Hematopoietic multipotent progenitor cell treated with erythropoietin and hydrocortisone succinate and interleukin-3 and kit ligand, for 6 days (in vitro differentiated cells): ENCODE measurements at places on chromosomes 5 and 9.

DNA sequence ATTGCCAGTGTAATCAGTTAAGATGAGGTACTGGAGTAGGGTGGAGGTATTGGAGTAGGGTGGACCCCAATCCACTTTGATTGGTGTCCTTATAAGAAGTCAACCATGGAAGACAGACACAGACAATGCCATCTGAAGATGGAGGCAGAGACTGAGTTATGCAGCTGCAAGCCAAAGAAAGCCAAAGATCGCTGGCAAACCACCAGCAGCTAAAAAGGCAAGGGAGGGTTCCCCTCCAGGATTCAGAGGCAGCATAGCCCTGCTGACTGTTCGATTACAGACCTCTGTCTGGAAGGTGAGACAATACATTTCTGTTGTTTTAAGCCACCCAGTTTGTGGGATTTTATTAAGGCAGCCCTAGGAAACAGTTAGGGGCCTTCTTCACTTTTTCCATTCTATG is 30.5 kb upstream of the CKMT2 start:
- DNase-seq = no peak

- DNase-seq = no peak
Observed at GRCh38 chr5:88254320-88254719, 14.3 kb downstream of the TMEM161B start.

- no peak for DNase-seq
Observed at GRCh38 chr9:135492886-135493669, 7.4 kb upstream of the MRPS2 start.

DNA sequence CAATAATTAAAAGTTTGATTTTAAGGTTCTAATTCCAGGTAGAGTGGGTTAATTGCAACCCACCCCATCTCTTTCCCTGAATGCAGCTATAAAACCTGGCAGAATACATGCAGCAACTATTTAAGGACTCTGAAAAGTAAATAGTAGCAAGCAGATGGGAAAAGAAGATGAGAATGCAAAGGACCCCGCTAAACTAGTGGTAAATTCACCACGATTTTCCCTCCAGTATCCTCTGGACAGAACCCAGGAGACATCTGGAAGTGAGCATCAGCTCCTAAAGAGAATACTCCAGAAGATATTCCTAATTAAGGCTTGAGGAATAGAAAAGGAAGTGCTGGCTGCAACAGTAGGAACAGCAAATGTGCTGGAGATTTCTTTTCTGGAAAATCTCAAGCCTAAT is 170.9 kb downstream of the FRMD3 start:
- no peak for DNase-seq

DNA sequence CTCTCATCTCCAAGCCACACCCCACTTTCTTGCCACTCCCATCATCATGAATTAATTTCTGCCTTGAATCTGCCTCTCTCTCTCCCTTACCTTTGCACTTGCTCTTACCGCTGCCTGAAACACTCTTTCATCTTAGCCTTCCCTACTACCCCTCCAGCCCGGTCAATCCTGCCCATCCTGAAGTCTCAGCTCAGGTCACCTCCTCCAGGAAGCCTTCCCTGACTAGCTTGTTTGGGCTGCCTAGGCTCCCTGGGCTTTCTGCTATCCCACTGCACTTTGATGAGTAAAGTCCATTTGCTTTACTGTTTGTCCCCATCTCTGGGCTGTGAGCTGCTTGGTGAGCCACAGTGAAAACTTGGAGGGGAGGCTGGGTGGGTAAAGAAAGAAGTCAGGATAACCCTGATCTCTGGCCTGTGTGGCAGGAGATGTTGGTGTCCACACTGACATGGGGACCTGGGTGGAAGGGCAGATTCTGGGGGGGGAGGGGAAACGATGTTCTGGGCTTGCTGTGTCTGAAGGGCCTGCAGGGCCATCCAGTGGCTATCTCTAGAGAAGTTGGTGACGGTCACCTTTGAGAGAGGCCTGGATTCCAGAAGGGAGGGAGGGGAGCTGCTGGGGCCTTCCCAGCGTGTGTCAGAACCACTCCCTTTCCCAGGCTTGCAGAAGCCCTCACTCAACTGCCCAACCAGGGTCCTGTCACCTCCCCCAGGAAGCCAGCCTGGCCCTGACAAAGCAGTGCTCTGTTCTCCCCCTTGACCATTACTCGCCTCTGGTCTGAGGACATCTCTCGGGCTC is 75.0 kb upstream of the DAB2IP start:
- no peak for DNase-seq
